Stimulated activated CD4-positive, alpha-beta T cell treated with anti-CD3 and anti-CD28 coated beads, Interleukin-15, amount 100 ng/mL, for 1 hour (primary cell): ENCODE measurements at places on chromosomes 3 and 15.

- DNase-seq: no peak
Measured at GRCh38 chr15:68341760-68342725, 64.5 kb downstream of the FEM1B start.

- DNase-seq: peak; percentile 8
Measured at GRCh38 chr15:52180196-52180835, 10.9 kb downstream of the GNB5 start.

GRCh38 chr3:191339316-191339917 is 9.1 kb upstream of the UTS2B start:
- DNase-seq: no peak

DNA sequence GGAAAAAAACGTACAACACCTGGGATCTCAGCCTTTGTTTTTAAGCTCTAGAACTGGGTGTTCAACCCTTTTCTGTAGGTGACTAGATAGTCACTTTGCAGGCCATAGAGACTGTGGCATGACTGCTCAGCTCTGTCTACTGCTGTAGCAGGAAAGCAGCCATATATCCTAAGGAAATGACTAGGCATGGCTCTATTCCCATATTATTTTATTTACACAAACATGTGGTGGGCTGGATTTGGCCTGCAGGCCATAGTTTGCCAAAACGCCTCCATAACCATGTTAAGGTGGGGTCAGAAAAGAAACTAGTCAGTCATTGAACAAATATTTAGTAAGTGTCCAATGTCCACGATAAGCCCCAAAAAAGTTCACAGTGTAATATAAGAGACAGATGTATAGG is 452.5 kb downstream of the MCTP2 start:
- no peak for DNase-seq
